ENCODE measurements at places on chromosomes 4 and X.

- DNase-seq, result no peak
These were observed 12.2 kb downstream of the EGFL6 start for GRCh38 chrX:13581554-13581953.

DNA sequence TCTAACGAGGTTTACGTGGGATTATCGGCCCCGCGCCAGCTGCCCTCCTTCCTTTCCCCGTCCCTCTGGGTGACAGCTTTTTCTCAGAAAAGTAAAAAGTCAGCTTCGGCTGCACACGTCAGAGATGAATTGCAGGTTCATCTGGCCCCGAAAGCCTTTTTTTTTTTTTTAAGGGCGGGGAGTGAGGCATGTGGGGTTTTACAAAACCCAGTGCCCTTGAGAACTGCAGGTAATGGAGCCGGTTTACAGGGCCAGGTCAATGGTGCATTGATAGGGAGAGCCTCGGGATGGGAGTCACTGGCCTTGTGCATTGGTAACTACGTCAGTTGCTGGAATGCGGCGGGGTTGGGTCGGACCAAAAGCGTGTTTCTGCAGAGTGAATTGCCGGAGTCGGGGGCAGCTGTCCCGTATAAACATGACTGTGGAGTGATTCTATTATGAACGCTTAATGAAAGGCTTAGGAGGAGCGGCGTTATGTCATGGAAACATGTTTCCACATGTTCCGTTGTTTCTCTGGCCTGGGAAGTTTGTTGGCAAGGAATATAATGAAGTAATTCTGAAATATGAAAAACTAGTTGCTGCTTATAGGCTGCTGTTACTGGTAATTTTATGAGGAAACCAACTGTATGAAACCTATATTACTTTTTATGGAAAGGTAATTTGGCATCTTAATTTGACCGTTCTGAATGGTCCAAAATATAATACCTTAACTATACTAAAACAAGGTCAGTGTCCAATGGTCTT, 1.1 kb downstream of the HSPA4L start:
- no peak for DNase-seq

GRCh38 chrX:45540181-45540580, 339.5 kb upstream of the DIPK2B start:
- DNase-seq, result no peak

DNA sequence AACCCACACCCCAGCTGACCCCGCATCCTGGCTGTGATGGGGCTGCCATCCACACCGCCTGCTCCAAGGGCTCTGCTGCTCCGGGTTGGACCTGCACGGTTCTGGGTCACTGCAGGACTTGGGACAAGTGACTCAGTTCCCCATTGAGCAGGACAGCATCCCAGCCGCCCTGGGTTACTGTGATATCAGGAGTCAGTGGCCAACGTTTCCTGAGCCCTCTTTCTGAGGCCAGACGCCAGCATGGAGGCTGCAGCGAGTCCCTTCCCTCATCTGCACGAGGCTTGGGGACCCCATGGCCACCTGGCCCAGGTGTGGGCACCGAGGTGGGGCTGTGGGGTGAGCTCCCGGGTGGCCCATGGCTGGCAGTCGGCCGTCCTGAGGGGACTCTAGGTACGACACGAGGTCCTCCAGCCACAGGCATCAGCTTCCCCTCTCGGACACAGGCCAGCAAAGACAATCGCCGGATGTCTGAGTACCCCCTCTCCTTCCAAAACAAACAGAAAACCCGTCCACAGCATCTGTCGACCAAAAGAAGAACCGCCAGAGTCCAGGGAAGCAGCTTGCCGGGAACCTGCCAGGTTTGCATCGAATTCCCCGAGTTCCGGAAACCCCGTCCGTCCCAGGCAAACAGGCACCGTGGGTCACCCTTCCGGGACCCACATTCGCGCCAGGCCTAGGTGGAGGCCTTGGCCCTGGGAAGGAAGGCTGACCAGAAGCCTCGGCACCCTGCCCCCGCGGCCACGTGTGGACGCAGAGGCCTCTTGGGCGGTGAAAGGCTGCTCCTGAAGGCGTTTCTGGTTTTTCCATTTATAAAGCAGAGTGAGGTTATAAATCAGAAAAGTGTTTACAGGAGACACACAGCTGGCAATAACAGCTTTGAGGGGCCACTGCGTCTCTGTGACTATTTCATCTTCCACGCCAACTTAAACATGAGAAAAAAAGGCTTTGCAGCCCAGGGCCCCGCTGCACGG, 136.0 kb downstream of the FAM53A start:
- no peak for DNase-seq

- no peak for DNase-seq
These were observed 128.8 kb upstream of the FAM9B start for GRCh38 chrX:9162698-9163097.

- no peak for DNase-seq
These were observed 10.4 kb downstream of the SH3RF1 start for GRCh38 chr4:169260217-169260866.

GRCh38 chr4:8819019-8819418, 52.6 kb downstream of the HMX1 start:
- no peak for DNase-seq

- DNase-seq, result no peak
These were observed 722.6 kb downstream of the ADGRL3 start for GRCh38 chr4:61922766-61923165.

- no peak for DNase-seq
These were observed 32.4 kb downstream of the PPM1K start for GRCh38 chr4:88251924-88252323.

DNA sequence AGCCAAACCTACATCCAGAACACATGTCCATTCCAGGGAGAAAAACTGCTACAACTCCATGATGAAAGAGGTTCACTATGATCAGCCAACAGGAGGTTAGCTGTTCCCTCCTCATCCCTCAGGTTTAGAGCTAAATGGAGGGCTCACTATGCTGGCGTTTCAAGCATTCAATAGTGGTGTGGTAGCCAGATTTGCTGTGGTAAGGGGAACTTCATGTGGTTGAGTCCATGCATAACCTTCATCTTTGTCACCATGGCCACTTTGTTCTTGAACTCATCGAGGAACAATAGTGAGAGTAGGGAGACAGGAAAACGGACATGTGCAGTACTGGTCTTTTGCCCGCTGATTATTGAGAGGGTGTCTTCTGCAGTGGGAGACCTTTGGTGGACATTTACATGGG, 33.8 kb downstream of the ALPK1 start:
- no peak for DNase-seq

DNA sequence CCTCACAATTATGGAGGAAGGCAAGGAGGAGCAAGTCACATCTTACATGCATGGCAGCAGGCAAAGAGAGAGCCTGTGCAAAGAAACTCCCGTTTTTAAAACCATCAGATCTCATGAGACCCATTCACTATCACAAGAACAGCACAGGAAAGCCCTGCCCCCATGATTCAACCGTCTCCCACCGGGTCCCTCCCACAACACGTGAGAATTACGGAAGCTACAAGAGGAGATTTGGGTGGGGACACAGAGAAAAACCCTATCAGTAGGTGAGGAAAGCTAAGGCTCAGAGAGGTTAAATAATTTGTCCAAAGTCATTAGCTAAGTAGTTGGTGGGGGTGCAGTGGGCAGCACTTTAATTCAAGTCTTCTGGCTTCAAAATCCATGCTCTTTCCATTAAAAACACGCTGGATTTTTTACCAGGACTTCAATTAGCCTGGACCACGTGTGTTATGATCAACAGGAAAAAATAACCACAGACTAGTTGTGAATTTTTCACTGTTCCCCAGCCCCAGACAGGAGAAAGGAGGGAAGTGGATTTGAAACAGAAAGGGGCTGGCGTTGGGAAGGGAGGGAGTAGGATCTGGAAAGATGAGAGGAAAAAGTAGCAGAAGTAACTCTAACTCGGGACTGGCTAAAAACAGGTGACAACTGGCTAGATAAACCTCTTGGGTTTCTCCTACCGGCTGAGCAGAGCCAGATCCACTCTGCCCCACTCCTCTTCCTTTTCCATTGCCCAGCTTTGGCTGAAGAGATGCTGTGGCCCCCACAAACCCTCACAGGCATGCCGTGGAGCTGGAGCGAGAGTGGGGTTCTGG, 986 bp downstream of the MTMR8 start:
- DNase-seq, result no peak

DNA sequence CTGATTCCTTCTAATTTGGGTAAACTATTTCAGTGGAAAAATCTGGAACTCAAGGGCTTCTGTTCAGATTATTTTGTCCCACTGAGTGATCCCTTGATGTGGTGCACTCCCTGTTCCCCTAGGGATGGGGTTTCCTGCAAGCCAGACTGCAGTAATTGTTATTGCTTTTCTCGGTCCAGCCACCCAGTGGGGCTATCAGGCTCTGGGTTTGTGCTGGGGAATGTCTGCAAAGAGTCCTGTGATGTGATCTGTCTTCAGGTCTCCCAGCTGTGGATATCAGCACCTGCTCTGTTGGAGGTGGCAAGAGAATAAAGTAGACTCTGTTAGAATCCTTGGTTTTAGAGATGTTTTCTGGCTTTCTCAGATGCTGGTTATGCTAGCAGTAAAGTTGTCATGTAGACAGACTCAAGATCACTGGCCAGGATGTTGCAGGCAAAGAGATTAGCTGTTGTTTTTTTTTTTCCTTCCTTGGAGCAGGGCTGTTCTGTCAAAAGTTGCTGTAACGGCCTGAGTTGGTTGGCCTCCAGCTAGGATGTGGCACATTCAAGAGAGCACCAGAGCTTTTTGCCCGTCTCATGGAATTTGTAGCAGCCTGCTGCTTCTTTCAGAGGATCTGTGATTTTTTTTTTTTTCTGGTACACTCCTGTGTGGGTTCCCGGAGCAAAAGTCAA, 1314.0 kb downstream of the PCDH19 start:
- no peak for DNase-seq

- DNase-seq, result no peak
These were observed 25.2 kb downstream of the CENPC start for GRCh38 chr4:67520141-67520540.

GRCh38 chr4:53863158-53863557, 201.2 kb downstream of the CHIC2 start:
- no peak for DNase-seq

DNA sequence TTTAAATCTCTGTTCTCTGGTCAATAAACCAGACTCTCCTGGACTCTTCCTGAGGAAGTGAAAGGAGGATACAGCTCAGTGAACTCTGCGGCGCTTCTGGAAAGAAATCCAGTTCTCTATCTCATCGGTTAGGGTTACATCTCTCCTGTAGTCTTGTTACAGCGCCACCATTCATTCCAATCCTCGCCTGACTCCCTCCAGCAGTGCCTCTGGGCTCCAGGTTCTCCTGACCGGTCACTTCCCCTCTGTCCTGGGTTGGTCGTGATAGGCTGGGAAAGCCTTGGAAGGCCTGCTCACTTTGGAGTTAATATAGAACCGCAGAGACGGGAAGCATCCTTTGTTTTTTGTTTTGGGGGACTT, 97.0 kb upstream of the STOX2 start:
- DNase-seq, result no peak

DNA sequence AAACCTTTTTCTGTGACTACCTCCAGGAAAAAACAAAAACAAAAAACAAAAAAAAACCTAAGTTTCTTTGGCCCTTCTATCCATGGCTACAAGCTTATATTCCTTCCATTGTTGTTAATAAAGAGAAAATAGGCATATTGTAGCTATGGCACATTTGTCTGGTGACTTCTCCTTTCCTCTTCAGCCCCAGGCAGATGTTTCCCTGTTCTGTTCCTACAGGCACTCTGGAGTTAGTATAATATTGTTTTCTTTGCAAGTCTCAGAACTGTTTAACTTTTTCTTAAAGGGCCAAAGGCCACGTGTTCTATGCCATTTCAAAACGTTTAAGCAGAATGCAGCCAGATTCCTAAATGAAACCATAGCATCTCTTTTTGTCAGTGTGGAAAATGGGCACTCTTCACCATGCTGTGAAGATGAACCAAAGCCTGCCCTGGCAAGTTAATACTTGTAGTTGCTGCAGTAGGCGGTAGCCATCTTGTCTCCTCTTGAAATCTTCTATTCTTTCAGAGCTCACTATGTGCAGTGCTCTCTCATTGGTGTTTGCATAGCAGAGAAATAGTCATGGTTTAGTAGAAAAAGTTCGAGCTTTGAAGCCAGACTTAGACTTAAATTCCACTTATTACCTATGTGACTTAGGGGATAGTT, 44.8 kb upstream of the MTMR1 start:
- DNase-seq, result no peak

DNA sequence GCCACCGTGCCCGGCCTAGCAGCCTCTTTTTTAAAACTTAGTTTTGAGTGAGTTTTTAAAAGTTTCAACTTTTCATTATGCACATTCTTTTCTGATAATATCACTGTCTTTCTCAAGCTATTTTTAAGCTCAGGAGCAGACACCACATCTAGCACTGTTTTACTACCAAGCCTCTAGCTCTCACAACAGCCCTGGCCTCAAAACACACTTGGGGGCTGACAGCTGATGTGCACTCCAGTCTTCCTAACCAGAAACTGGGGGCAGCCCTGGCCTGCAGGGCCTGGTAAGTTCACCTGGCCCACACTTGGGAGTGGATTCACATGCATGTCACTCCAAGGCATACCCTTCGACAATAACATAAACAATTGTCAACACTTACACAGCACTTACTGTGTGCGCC, 34.0 kb downstream of the CENPU start:
- DNase-seq, result no peak

- peak; percentile 78 for DNase-seq
These were observed at the start of gene BEX4 for GRCh38 chrX:103214870-103215424. Gene BEX4 (plus strand): TSS chrX:103215108. CDS start chrX:103216154, 1,046 bp downstream.

- DNase-seq, result no peak
These were observed 39.4 kb upstream of the TET2 start for GRCh38 chr4:105107095-105107856.

DNA sequence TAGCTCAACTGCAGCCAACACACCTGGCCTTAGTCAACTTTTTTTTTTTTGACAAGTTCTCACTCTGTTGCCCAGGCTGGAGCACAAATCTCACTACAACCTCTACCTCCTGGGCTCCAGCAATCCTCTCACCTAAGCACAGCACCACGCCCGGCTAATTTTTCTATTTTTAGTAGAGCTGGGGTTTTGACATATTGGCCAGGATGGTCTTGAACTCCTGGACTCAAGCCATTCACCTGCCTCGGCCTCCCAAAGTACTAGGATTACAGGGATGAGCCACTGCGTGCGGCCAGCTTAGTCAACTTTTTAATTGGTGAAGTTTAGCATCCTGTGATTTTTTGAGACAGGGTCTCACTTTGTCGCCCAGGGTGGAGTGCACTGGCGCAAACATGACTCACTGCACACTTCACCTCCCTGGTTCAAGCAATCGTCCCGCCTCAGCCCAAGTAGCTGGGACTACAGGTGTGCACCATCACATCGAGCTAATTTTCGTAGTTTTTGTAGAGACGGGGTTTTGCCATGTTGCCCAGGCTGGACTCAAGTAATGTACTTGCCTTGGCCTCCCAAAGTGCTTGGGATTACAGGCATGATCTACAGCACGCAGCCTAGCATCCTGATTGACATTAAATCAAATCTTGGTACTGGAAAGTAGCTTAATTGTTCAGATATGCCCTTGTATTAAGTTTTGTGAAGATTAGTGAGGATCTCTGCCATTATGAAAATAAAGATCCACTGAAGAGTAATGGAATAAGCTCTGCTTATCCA, 8.3 kb downstream of the HNRNPDL start:
- DNase-seq, result no peak

DNA sequence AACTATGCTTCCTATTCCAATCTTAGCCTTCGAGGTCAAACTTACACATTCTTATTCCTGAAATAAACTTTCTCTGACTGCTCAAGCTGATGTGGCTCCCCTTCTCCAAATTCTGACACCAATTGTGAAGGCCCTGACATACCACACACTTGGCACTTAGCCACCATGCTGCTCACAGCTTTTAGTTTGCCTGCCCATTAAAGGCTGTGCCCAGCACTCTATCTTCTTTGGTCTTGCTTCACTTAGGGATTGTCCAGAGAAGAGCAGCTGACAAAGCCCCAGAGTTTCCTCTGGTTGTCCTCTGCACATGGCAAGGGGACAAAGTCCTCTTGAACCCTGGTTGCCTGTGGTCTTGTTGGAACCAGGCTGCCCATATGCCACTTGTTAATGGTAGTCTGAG, 126.1 kb downstream of the ARHGEF9 start:
- no peak for DNase-seq

Data from stimulated activated CD4-positive, alpha-beta T cell treated with anti-CD3 and anti-CD28 coated beads, TNF-alpha, amount 100 ng/mL, for 24 hours (primary cell).